ENCODE measurements at places on chromosomes 3 and 15.

DNA sequence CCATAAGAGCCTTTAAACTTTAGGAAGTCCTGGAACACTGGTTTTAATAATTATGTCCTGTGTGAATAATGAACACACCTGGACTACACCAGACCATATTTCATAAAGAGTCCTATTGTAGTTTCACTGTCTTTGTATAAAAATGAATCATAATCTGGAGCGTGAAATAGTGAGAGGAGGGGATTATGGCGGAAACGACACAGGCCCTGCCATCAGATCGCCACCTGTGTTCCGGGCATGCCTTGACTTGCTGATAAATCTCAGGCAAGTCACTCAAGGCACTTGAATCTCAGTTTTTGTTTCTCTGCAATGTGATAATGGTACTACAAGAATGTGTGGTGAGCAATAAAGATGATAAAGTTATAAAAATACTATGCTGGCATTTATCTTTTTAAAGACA lies 995.5 kb downstream of the MCTP2 start:
- no peak for DNase-seq

- no peak for DNase-seq
These were observed 15.9 kb upstream of the SMAD3 start for GRCh38 chr15:67049351-67050044.

DNA sequence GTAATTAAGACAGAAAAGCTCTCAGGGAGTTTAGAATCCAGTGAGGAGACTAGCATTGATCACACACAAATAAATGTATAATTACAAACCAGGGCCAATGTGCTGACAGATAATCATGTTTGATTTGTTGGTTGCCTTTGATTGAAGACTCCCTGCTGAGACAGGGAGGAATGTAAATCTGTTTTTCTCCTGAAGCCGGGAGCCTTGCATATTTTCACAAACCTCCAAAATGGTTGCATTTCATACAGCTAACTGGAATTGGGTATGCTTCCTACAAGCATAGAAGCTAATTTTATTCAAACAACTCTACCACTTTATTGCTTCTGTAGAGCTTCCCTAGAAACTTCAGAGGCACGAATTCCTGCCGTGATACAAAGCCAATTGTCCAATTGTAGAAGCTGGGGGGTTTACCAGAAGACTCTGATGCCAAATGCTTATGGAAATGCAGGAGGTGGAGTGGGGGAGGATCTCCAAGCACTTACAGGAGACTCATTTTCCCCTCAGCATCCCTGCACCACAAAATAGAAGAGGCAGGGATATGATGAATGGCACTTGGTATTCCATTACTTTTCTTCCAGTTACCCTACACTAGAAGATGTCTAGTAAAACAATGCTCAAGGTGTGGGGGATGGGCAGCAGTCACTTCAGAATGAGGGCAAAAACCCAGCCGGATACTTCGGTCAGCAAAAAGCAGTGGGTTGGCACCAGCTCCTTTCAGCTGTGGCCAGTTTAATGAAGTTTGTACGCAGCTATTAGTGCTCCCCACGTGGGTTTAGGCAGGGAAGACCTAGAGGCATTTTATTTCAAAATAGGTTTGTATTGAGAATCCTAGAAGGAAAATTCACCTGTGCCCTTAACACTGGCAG lies 11.4 kb upstream of the MEX3B start:
- DNase-seq = no peak

DNA sequence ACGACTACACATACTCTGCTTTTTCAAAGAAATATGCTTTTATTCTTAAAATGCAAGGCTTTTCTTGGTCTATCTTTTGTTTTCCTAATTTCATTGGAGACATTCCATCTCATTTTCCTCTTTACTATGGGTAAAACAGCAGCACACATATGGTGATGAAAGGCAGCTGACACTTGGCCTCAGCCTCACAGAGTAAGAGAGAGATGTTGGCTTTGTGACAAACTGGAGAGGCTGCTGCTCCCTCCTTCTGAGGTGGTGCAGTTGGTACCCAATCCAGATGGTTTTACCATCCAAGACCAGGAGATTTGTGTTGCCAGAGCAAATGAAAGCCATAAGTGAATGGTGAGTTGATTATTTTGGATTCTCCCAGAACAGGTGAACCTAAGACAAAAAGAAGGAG lies 13.2 kb upstream of the SLC2A2 start:
- no peak for DNase-seq

GRCh38 chr3:24259901-24260512 lies 234.6 kb downstream of the THRB start:
- DNase-seq = no peak
